ENCODE measurements at places on chromosomes 11 and 22. TPM values are rescaled to one million over a fixed set of nuclear protein-coding genes. Genes with fewer than 3 reads are reported as not detected.

C22orf15 gene
- total RNA-seq = not detected

DNA sequence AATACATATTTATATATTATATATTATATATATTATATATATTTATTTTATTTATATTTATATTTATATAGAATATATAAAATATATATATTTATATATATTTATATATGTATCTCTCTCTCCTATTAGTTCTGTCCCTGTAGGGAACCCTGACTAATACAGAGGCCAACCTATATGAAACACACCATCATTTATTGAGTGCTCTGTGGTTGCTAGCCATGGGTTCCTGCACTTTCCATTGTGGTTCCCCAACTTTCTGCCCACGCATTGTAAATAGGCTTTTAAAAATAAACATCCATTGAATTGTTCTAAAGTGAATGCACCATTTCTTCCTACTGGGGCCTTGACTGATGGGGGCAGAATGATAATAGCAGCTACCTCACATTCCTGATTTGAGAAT, 93.8 kb upstream of the SESN3 start:
- no peak for DNase-seq

DNA sequence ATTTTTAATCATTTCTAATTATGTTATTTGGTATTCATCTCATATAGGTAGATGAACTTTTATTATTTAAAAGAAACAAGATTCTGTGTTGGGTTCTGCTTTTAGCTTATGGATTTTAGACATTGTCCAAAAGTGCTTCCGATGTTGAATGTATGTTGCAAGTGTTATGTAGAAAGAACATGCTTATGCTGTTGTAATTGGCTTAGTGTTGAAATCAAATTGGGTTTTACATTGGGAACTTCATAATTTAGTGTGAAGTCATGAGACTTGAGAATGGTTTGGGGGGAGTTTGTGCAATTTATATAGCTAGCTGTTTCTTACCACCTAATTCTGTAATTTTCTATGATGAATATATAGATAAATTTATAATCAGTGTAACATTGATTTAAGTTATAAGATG, 3.6 kb downstream of the MTMR3 start:
- DNase-seq = no peak

GRCh38 chr11:1050581-1051355, 14.2 kb upstream of the MUC6 start:
- peak; percentile 81 for DNase-seq

DNA sequence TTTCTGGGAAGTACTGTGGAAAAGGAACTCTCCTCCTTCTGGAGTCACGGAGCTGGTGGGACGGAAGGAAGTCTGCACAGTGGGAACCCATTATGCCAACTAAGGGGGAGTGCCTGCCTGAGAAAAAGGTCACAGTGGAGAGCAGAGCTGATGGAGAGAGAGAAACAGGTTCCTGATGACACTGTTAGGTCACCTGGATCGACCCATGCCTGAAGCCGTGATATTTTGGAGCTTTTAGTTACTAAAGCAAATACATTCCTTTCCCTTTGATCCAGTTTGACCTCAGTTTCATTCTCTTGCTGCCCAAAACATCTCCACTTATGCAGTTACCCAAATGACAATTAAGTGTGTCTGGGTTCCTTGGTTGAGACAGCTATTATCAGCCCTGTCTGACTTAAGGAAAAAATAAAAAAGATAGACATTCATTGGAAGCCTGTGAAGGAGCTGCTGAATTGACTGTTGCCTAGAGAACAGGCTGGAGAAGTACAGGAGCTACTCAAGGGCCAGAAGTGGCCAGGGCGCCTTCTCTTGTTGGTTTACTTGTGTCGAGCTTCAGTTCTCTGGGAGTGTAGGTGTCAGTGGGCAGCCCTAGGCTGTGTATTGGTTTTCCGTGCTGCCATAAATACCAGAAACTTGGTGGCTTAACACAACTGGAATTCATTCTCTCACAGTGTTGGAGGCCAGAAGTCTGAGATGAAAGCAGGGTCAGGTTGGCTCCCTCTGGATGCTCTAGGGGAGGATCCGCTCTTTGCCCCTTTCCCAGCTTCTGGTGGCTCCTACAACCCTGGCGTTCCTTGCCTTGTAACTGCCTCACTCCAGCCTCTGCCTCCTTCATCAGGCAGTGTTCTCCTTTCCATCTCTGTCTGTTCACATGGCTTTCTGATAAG, 13.6 kb downstream of the MRGPRD start:
- no peak for DNase-seq

Measured in frontal cortex (tissue), 4 donors.